Ascending aorta (tissue), 2 donors: ENCODE measurements at places on chromosomes 13 and 19. TPM values are rescaled to one million over a fixed set of nuclear protein-coding genes. Genes with fewer than 3 reads are reported as not detected.
A peak's percentile ranks its signal among the peaks of the same experiment; 100 is the strongest.

- no peaks in the 10 kb centered on the region for H3K4me1 ChIP-seq
- DNase-seq, result no peak
- H3K27me3 ChIP-seq, result no peaks in the 10 kb centered on the region
- H3K36me3 ChIP-seq, result no peaks in the 10 kb centered on the region
- no peak overlapping the region for H3K4me3 ChIP-seq
- no peak overlapping the region for H3K27ac ChIP-seq
Measured at GRCh38 chr13:51148952-51149573, 38.0 kb upstream of the C13orf42 start.

- peak overlapping the region; percentile 54 for H3K27ac ChIP-seq
- H3K27me3 ChIP-seq, result no peaks in the 10 kb centered on the region
- no peak for DNase-seq
- peaks cover 10% of the 10 kb centered on the region for H3K4me1 ChIP-seq
- H3K4me3 ChIP-seq, result no peak overlapping the region
Measured at GRCh38 chr13:26562512-26562890, 5.0 kb downstream of the WASF3 start.

DNA sequence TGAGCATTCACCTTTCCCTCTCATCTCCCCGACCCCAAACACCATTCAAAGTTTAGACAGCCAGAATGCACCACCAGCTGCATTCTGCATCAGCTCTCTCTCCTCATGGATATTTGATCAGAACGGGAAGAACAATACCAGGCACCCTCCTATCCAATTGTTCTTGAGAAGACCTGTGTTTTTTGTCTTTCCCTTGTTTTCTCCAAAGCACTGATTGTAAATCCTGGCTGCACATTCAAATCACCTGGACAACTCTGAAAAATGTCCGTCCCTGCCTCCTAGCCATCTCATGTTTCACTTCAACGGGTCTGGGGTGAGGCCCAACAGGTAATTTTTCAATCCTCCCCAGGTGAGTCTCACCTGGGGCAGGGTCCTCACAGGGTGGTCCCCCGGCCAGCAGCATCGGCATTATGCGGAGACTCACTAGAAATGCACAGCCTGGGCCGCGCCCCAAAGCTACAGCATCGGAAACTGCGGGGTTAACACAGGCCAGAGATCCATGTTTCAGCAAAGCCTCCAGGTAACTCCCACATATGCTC lies 5.5 kb downstream of the IRS2 start:
- H3K4me1 ChIP-seq, result peaks cover 24% of the 10 kb centered on the region
- peak overlapping the region; percentile 85 for H3K4me3 ChIP-seq
- H3K27ac ChIP-seq, result peak overlapping the region; percentile 81
- peaks cover 55% of the 10 kb centered on the region for H3K36me3 ChIP-seq

Gene C2CD4C
- 5.7 TPM for total RNA-seq

- no peak overlapping the region for H3K4me3 ChIP-seq
- H3K27ac ChIP-seq, result peak overlapping the region; percentile 67
- H3K27me3 ChIP-seq, result no peaks in the 10 kb centered on the region
- H3K4me1 ChIP-seq, result no peaks in the 10 kb centered on the region
- peak; percentile 95 for DNase-seq
- H3K36me3 ChIP-seq, result no peaks in the 10 kb centered on the region
Measured at GRCh38 chr19:3154957-3155736, 19.3 kb downstream of the GNA15 start.

Gene IQCN
- total RNA-seq, result 51.2 TPM

Gene ADPRHL1
- 11.3 TPM for total RNA-seq

GRCh38 chr13:42405665-42406390 lies 133.9 kb downstream of the AKAP11 start:
- no peak overlapping the region for H3K4me3 ChIP-seq
- no peaks in the 10 kb centered on the region for H3K27me3 ChIP-seq
- H3K27ac ChIP-seq, result no peak overlapping the region
- DNase-seq, result no peak
- no peaks in the 10 kb centered on the region for H3K36me3 ChIP-seq

Gene ZNF780B
- total RNA-seq, result 15.6 TPM

Gene SIGLEC12
- not detected for total RNA-seq

GRCh38 chr19:3210347-3211017 lies 14.0 kb upstream of the CELF5 start:
- no peak overlapping the region for H3K27ac ChIP-seq
- H3K4me1 ChIP-seq, result no peaks in the 10 kb centered on the region
- no peaks in the 10 kb centered on the region for H3K27me3 ChIP-seq
- peak; percentile 72 for DNase-seq
- no peak overlapping the region for H3K4me3 ChIP-seq
- H3K36me3 ChIP-seq, result peaks cover 20% of the 10 kb centered on the region

Gene F10
- 15.8 TPM for total RNA-seq

DNA sequence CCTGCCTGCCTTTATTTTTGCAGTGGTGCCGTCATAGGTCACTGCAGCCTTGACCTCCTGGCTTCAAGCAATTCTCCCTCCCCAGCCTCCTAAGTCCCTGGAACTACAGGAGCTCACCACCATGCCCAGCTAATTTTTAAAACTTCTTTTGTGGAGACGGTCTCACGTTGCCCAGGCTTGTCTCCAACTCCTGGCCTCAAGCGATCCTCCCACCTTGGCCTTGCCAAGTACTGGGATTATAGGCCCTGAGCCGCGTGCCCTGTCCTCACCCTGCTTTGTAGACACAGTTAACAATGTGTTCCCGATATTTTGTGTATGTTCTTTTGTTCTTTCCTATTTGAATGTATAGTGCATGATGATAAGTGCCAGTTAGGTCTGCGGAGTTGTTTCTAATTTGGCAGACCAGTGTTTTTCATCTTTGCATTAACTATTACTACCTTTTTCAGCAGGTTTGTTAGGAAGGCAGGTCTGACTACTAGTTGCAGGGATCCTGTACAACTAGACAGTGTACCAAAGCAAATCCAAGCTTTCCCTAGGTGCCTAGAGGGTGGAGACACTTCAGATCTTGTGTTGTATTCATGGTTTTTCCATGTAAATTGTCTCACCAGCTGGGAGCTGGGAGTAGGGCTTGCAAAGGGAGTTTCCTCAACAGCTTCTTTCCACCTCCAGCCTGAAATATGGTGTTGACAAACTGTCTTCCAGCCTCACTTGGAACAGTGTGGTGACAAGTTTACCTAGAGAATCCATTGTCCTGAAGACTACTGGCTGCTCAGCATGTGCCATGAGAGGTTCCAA lies 9.5 kb upstream of the WTIP start:
- peaks cover 26% of the 10 kb centered on the region for H3K4me1 ChIP-seq
- H3K36me3 ChIP-seq, result peaks cover 32% of the 10 kb centered on the region
- H3K27me3 ChIP-seq, result no peaks in the 10 kb centered on the region
- H3K4me3 ChIP-seq, result no peak overlapping the region

Gene ZNF428
- total RNA-seq, result 37.3 TPM

DNA sequence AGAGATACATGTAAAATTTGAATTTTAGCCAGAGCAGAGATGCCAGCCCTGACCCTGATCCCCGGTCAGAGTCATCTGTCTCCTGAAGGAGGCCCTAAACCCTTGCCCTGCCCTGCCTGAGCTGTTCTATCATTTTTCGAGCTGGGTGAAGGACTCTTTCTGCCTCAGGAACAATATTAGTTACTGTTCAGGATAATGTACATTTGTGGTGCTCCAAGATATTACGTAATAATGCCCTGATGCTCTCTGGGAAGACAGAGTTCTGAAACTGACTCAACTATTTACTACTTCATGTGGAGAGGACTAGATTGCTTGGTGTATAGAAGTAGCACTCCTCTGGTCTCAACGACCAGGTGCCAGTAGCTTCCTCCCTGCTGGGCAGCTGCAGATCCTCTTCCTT lies 37.9 kb upstream of the UBL3 start:
- H3K27me3 ChIP-seq, result no peaks in the 10 kb centered on the region
- no peaks in the 10 kb centered on the region for H3K4me1 ChIP-seq
- no peak overlapping the region for H3K27ac ChIP-seq
- DNase-seq, result no peak

Gene KIRREL2
- not detected for total RNA-seq

Gene NLRP4
- total RNA-seq, result not detected

Gene UBL3
- 17.9 TPM for total RNA-seq

- H3K36me3 ChIP-seq, result no peaks in the 10 kb centered on the region
- H3K4me1 ChIP-seq, result no peaks in the 10 kb centered on the region
- H3K27me3 ChIP-seq, result no peaks in the 10 kb centered on the region
- no peak overlapping the region for H3K4me3 ChIP-seq
- no peak overlapping the region for H3K27ac ChIP-seq
- no peak for DNase-seq
Measured at GRCh38 chr13:30835442-30835841, 70.6 kb upstream of the MEDAG start.

Gene CACNG6
- not detected for total RNA-seq
